ENCODE measurements at places on chromosomes 2 and 18.
A peak's percentile ranks its signal among the peaks of the same experiment; 100 is the strongest.

DNA sequence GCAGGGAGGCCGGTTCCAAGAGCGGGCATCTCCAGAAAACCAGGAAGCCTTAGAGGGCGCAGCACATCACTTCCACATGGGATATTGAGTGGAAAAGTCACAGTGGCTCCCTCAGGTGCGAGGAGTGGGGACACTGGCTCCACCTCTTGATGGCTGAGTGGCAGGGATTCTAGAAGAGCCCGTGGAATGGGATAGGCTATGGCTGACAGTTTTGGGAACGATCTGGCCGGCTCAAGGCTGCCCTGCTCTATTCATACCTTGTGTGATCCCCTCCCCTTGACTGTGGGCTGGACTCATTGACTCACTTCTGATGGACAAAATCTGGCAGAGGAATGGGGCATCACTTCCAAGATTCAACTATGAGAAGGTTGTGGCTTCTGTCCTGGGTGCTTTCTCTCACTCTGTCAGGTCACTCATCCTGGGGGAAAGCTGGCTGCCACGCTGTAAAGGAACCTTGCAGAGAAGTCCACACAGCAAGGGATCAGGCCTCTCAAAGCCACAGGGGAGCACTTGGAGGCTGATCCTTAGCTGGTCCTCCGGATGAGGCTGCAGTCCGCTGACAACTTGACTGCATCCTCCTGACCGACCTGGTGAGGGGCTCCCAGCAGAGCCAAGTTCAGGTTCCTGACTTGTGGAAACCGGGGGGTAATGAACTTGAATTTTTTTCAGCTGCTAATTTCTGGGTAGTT is 46.7 kb upstream of the HS6ST1 start:
- peak; percentile 32 for DNase-seq

DNA sequence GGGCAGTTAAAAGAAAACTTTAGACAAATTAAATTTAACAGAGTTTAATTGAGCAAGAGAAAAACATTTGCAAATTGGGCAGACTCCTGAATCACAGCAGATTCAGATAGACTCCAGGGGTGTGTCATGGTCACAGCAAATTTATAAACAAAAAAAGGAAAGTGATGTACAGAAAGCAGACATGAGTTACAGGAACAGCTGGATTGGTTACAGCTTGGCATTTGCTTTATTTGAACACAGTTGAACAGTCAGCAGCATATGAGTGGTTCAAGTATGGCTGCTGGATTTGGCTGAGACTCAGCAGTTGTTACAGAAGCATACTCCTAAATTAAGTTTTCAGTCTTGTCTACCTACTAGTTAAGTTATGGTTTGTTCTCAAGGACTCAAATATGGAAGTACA is 82.3 kb upstream of the NYAP2 start:
- DNase-seq: no peak

GRCh38 chr2:217802876-217803652 is 199.7 kb downstream of the TNS1 start:
- no peak for DNase-seq

GRCh38 chr2:37555457-37555856 is 116.0 kb downstream of the CDC42EP3 start:
- no peak for DNase-seq

- no peak for DNase-seq
Observed at GRCh38 chr2:61214171-61214570, 52.2 kb downstream of the C2orf74 start.

DNA sequence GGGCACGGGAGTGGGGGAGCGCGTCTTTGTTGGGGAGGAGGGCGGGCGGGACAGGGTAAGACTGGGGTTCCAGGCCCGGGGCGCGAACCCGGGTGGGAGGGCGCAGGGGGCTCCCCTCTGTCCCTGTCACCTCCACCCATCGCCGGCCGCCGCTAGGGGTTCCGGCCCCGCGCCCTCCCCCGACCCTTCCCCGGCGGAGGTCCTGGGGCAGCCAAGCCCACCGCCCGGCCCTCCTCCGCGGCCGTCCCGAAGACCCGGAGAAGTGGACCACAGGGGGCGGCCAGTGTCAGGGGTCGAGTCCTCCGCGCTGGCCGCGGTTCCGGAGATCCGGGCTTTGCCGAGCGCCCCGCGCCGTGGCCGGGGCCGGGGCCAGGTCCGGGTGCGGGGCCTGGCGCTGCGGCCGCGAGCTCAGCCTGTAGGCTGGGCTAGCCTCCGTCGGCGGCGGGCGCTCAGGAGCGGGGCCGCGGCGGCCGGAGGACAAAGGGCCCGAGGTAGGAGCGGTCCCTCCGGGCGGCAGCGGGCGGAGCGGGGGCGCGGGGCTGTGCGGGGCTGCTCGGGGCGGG is 16.6 kb upstream of the E2F6 start:
- no peak for DNase-seq

Measured in GM04503 (cell line).